ENCODE measurements at places on chromosomes 3 and 15.

- no peak for DNase-seq
Measured at GRCh38 chr3:6396631-6397030, 464.3 kb upstream of the GRM7 start.

DNA sequence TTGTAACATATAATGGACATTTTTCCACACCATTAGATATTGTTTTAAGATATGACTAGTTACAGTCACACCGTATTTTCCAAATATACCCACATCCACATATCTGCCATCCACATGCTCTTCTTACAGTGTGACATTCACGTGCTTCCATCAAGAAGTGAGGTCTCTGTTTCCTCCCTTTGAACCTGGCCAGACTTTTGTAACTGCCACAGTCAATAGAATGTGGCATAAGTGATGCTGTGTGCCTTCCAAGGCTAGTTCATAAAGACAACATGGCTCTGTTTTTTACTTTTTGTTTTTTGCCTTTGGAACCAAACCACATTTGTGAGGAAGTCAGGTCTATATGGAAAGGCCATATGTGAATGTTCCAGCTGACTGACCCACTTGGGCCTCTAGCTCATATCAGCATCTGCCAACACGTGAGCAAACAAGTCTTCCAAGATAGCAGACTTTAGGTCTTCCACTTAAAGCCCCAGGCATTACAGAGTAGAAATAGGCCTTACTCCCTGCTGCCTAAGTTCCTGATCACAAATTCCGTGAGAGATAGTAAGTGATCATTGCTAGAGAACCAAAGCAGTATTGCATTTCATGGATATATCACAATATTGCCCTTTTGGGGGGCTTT lies 27.1 kb downstream of the EIF1B start:
- no peak for DNase-seq

DNA sequence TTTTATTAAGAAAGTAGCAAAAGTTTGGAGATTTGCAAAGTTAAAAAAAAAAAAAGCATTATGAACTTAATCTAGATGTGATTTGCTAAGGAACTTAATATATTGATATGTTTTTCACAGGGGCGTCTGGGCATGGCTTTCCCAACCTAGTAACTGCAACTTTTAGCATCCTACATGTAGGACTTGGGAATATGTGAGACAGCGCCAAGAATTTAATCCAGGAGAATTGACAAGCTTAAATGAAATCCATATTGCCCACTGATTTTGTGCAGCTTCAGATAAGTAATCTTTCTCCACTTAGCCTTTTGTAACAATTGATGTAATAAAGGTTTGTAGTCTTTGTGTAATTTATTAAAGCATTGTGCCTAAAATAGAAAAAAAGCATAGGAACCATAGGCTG lies 982 bp upstream of the GABPB1 start:
- no peak for DNase-seq

DNA sequence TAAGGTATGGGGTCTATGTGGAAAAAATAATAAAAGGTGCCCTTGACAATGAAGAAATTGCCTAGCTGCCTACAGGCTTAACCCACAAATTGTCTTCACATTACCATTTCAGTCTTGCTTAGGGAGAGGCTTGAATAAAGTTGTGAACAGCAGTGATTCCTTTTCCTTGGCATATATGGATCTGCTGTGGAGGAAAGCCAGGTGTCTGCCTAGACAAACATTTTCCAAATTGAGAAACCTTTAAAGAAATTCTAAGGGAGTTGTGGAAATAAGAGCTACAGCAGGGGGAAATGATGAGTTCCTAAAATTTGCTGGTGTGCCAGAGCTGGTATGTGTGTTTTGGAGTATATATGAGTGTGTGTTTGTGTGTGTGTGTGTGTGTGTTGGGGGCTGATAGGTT lies 452.1 kb downstream of the NTRK3 start:
- DNase-seq = no peak

GRCh38 chr3:182637350-182638110 lies 155.8 kb upstream of the ATP11B start:
- no peak for DNase-seq

GRCh38 chr3:30440147-30440604 lies 166.2 kb upstream of the TGFBR2 start:
- no peak for DNase-seq

GRCh38 chr3:53161450-53161819 lies 426 bp downstream of the PRKCD start:
- DNase-seq = no peak

DNA sequence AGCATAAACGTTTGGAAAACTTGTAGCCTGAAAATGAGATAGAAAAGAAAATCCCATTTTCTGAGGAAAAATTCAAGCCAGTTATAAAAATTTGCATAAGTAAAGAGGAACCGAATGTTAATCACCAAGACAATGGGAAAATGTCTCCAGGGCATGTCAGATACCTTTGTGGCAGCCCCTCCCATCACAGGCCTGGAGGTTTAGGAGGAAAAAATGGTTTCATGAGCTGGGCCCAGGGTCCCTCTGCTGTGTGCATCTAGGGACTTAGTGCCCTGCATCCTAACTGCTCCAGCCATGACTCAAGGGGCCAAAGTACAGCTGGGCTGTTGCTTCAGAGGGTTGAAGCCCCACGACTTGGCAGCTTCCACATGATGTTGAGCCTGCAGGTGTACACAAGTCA lies 153.1 kb downstream of the TAFA4 start:
- no peak for DNase-seq

DNA sequence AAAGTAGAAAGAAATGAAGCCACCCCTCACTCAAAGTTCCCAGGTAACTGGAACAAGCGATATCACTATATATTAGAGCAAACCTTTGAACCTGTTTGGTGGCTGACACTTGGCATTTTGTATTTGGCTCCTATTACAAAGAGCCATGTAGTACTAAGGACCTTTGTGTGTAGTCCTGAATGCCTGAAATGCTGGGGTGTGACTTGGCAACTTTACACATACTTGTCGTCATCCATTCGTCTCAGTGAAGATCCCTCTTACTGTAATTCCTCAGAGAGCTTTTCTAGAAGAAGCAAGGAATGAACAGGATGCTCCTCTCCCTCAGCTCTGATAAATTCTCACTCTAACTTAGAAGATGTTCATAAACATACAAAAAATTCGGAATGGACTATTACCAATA lies 216.1 kb upstream of the CDIN1 start:
- no peak for DNase-seq

DNA sequence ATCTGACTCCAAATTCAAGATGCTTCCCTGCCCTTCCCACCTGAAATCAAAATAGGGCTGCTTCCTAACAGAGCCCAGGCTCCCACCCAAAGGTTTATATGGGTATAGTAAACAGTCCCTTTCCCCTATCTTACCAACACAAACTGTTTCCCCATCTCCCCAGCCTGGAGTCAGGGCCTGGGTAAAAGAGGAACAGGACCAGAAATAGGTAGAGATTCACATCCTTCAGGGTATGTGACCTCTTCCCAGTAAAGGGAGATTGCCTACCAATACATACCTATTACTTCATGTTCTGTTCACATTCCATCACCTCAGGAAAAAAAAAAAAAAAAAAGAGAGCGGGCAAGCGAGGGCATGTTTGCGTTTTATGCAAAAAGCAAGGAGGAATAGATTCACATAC lies 9.7 kb upstream of the SHF start:
- DNase-seq = no peak

- no peak for DNase-seq
Measured at GRCh38 chr15:51155891-51156290, 61.2 kb upstream of the TNFAIP8L3 start.

- DNase-seq = no peak
Measured at GRCh38 chr3:138803006-138803653, 31.6 kb downstream of the PIK3CB start.

DNA sequence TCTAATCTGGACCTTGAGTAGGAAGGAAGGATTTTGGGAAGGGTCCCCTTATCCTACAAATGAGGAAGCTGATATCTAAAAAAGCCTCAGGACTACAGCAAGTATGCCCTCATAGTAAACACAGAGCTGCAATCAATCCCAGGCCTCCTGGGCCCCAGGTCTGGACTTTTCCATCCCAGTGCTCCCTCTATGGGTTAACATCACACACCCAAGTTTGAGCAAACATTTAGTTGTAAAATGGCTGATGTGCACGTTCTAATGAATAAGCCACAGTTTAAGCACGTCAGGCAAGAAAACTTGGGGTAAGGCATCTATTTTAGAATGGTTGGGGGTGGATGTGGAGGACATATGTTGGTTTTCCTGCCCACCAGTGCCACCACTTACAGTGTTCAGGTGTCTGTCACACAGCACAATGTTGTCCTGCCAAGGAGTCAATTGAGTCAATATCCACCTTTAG lies 44.3 kb upstream of the UBE2E1 start:
- DNase-seq = no peak

DNA sequence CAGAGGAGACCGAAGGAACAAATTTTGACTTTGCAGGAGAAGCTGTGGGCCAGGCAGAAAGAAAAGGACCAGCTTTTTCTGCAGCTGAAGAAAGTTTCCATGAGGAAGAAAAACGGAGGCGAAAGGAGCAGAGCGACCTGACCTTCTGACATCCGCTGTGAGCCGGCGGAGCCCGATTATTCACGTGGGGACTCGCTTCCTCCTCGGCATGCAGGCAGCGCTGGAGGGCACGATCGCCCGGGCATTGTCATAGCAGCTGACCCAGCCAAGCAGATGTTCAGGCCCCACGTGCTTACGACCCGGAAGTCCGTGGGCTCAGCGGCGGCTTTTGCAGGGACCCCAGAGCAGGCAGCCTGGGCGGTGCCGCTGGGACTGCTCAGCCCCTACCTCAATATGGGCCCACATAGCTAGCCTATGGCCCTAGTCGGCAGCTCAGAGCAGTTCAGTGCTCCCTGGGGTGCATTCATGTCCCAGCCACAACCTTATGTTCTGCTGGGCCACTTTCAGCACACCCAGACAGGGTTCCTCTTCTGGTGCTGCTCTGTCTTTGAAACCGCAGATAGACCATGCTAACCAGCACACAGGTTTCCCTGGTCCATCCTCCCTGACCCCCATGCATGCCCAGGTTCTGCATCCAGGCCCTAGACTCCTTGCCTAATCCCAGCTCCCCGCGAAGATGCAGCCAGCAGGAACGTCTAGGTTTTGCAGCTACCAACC lies 10.5 kb upstream of the EIF4A2 start:
- no peak for DNase-seq

DNA sequence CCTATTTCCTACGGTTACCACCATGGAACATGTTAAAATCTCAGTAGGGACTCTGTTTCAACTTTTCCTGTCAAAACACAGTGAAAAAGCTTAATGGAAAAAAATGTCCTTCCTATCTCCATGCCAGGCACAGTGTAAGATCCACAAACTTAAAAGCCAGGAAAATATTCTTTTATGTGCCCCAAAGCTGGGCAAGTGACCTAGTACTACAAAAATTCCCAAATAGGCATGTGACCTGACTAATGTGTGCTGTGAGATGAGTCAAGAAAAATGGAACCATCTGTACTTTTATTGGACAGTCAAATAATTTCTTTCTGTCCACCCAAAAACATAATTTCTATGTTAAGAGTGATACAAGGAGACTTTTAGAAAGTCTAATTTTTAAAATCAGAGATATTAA lies 406.0 kb downstream of the ZBTB20 start:
- no peak for DNase-seq

- no peak for DNase-seq
Measured at GRCh38 chr3:47849699-47850563, 47.0 kb downstream of the DHX30 start.

DNA sequence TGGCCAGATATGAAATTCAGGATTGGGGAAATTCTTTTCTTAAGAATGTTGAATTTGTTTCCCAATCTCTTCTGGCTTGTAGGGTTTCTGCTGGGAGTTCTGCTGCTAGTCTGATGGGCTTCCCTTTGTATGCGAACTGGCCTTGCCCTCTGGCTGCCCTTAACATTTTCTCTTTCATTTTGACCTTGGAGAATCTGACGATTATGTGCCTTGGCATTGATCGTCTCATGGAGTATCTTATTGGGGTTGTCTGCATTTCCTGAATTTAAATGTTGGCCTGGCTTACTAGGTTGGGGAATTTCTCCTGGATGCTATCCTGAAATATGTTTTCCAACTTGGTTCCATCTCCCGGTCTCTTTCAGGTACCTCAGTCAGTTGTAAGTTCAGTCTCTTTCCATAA lies 152.2 kb downstream of the CFAP20DC start:
- no peak for DNase-seq

- DNase-seq = no peak
Measured at GRCh38 chr3:63947594-63947993, 35.4 kb upstream of the SCAANT1 start.

DNA sequence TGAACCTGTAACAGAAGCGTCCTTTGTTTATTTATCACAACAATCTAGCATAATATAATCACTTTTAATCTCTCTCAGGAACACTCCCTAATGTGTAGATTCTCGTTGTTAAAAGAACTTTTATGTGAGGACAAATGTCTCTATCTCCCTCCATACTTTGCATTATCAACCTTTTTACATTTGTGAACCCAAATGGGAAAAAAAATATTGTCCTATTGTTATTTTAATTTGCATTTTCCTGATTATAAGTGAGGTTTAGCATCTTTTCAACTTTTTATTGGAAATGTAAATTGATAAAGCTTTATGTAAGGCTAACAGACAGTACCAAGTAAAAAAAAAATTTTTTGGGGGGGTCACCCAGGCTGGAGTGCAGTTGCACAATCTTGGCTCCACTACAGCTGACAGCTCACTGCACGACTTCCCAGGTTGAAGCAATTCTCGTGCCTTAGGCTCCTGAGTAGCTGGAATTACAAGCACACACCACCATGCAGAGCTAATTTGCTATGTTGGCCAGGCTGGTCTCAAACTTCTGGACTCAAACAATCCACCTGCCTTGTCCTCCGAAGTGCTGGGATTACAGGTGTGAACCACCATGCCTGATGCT lies 33.0 kb upstream of the DENND4A start:
- no peak for DNase-seq

GRCh38 chr15:77475898-77476297 lies 55.2 kb downstream of the HMG20A start:
- peak; percentile 20 for DNase-seq

DNA sequence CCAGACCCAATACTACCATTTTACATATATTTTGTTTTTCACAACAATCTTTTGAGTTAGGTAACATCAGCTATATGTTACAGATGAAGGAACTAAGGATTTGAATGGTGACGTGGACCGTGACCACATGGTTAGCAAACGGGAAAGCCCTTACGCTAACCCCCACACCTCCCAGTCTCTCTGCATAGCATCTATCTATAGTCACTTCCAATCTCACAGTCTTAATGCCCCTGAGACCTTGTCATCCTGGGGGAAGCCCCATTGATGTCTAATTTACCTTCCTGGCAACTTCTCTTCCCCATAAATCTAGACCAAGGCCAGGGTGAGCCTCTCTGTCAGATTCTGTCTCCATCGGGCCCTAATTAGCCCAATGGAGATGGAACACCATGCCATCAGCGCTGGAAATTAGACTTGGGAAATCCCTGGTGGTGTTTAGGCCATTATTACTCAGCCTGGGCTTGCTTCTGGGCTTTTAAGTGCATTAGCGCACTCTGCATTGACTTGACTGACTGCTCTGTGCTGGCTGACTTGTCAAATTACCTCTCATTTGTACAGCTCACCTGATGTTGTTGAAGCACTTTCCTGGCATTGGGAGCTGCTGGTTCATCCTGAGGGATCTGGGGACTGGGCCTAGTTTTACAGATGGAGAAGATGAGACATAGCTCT lies 34.0 kb upstream of the SH3GL3 start:
- no peak for DNase-seq

- DNase-seq = no peak
Measured at GRCh38 chr3:69012800-69013252, 658 bp downstream of the EOGT start.

GRCh38 chr15:53072077-53072476 lies 281.9 kb upstream of the ONECUT1 start:
- no peak for DNase-seq

- DNase-seq = no peak
Measured at GRCh38 chr3:64548200-64548889, 139.5 kb downstream of the ADAMTS9 start.
